Hematopoietic multipotent progenitor cell treated with erythropoietin and hydrocortisone succinate and interleukin-3 and kit ligand, for 4 days (in vitro differentiated cells): ENCODE measurements at places on chromosomes 16 and 17.

DNA sequence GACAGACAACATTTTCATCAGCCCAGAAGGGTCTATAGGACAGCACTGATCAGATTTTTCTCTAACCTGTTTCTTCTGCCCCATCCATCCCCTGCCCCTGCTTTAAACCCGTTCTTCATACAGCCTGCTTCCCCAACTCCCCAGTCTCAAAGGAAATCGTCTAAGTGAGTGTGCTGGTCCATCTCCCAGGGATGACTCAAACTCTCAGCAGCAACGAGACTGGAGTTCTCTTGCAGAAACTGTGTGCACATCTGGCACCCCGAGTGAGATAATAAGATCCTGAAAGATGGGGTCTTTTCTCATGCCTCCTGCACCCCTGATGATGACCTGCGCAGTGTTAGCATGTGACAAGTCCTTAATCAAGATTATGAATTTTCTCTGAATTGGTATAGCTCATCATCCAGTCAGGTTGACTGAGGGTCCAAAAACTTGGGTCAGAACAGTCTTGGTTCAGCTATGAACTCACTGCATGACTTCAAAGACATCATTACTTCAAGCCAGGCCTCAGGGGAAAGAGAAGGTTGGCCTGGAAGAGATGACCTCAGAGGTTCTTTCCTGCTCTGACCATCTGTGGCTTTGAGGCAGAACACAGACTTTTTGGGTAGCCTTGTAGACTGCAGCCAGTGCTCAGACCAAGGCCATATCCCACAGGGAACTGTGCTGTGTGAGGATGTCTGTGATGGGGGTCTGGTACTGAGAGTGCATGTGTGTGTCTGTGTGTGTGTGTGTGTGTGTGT is 117.9 kb downstream of the SPACA3 start:
- no peak for DNase-seq

DNA sequence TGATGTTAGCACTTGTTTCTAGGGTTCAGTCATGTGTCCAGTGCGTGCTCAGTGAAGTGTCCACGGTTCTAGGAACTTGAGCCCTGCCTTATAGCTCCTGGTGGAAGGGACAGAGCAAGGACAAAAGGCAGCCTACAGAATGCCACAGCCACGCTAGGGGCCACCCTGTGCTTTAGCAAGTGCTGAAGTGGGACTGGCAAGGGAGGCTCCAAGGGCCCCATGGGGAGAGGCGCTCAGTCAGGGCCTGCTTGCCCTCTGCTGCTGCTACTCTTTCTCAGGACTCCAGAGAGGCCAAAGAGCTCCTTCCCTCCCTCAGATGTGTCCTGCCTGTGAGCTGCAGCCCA is 6.8 kb downstream of the NT5C start:
- DNase-seq: peak; percentile 62

GRCh38 chr16:87961623-87962022 is 10.4 kb downstream of the BANP start:
- no peak for DNase-seq

DNA sequence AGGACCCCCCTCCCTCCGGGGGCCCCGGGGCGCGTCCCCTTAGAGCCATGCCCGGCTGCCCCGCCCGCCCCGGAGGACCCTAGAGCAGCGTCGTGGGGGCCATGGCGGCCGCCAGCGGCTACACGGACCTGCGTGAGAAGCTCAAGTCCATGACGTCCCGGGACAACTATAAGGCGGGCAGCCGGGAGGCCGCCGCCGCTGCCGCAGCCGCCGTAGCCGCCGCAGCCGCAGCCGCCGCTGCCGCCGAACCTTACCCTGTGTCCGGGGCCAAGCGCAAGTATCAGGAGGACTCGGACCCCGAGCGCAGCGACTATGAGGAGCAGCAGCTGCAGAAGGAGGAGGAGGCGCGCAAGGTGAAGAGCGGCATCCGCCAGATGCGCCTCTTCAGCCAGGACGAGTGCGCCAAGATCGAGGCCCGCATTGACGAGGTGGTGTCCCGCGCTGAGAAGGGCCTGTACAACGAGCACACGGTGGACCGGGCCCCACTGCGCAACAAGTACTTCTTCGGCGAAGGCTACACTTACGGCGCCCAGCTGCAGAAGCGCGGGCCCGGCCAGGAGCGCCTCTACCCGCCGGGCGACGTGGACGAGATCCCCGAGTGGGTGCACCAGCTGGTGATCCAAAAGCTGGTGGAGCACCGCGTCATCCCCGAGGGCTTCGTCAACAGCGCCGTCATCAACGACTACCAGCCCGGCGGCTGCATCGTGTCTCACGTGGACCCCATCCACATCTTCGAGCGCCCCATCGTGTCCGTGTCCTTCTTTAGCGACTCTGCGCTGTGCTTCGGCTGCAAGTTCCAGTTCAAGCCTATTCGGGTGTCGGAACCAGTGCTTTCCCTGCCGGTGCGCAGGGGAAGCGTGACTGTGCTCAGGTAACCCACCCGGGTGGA is 759 bp downstream of the ALKBH5 start:
- DNase-seq: peak; percentile 70

- DNase-seq: no peak
Observed at GRCh38 chr17:29078183-29079045, 35.5 kb downstream of the PIPOX start.

DNA sequence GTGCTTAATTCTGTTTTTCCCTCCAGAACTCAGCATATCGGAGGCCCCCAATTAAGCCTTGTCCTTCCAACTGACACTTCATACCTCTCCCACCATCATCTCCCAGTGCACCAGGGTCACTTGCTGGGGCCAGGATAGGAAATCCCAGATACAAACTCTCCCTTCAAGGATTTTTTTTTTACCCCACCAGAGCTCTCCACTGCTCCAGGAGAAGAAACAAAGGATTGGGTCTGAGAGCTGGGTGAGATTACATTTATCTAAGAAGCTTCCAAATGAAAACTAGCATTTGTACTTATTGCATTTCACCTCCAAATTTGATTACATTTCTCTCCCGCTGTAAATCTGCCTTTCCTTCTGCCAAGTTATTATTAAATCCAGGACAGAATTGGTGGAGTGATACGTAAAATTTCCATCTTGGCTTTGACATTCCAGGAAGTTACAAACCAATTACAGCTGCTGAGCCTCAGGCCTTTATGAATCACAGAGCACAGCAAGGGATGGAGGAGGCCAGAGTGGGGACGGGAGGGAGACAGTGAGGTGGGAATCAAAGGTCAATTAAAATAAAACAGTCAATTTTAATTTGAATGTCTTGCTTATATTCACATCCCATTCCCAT is 123.5 kb downstream of the USP31 start:
- no peak for DNase-seq

GRCh38 chr16:85577899-85578598 is 35.1 kb upstream of the GSE1 start:
- no peak for DNase-seq

GRCh38 chr16:12436201-12436657 is 367.5 kb downstream of the CPPED1 start:
- DNase-seq: no peak

GRCh38 chr17:64003526-64004121 is 5.5 kb downstream of the PRR29 start:
- no peak for DNase-seq

GRCh38 chr16:2194166-2194834 is 2.1 kb downstream of the CASKIN1 start:
- peak; percentile 63 for DNase-seq

DNA sequence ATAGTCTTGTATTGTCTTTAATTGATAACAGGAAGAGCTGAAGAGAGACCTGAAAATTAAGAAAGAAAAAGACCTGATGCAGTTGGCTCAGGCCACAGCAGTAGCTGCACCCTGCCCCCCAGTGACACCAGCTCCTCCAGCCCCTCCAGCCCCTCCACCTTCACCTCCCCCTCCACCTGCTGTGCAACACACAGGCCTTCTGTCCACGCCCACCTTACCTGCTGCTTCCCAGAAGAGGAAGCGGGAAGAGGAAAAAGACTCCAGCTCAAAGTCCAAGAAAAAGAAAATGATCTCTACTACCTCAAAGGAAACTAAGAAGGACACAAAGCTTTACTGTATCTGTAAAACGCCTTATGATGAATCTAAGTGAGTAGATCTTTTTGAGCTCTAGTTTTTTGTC is 36.8 kb downstream of the C17orf58 start:
- no peak for DNase-seq

DNA sequence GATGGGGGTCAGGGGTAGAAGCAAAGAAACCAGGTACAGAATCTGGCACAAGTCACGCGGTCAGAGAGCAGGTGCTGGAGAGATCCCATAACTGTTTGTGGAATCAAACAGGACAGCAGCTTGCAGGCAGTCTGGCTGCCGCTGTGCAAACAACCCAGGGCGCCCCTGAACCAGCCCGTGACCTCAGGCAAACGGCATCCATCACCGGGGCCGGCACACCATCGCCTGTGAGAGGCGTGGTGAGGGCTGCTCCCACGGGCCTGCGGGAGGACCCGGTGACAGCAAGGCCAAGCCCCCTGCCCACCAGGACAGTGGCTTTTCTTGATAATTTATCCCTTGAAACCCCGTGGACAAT is 47.9 kb downstream of the CBFA2T3 start:
- DNase-seq: no peak

GRCh38 chr17:28350271-28350670 is 7.1 kb downstream of the POLDIP2 start:
- DNase-seq: no peak

DNA sequence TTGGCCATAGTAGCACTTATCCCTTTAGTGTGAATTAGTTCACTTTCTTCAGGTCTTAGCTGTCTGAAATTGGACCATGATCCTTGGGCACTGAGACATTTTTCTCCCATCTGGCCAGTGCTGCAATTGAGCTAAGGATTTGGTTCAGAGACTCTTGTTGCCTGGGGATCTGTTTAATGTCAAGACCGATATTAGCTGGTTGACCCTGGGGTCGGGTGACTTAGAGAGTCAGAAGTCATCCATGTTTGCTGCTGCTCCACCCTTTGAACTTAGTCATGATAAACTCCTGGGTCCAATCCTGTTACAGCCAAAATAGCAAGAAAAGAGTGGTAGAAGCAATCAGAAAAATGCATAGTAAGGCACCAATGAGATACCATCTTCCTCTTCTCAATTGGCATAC is 45.8 kb upstream of the TOX3 start:
- DNase-seq: no peak

DNA sequence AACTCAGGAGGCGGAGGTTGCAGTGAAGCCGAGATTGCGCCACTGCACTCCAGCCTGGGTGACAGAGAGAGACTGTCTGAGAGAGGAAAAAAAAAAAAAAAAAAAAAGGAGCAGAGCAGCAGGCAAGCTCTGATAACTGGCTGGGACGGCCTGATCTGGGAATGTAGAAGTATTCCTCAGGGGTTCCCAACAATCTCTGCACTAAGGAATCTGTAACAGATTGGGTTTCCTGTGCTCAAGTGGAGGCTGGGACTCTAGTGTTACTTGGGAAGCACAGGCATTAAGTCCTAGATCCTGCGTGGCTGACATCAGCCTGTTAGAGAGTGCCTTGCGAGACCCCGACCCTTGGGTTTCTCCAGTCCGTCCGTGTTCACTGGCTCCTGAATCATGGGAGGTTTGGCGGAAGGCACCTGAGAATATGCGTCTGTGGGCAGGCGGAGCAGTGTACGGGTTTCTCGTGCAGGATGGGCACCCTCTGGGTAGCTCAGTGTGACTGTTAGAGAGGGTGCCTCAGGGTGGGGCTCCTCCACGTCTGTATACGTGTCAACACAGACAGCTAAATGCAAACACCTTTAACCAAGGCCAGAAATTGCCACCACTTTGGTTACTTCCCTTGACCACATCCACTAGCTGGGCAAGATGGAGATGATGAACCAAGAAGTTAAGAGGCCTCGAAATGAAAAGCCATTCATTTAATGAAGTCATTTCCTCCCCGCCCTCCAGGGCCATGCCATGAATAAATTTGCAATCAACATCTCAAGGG is 174.9 kb upstream of the RPL38 start:
- DNase-seq: no peak

GRCh38 chr17:6101706-6102105 is 31.5 kb downstream of the WSCD1 start:
- no peak for DNase-seq

- no peak for DNase-seq
Observed at GRCh38 chr17:35227546-35227945, 15.3 kb upstream of the SLFN5 start.

GRCh38 chr17:73634629-73635028 is 9.6 kb downstream of the SDK2 start:
- DNase-seq: no peak

DNA sequence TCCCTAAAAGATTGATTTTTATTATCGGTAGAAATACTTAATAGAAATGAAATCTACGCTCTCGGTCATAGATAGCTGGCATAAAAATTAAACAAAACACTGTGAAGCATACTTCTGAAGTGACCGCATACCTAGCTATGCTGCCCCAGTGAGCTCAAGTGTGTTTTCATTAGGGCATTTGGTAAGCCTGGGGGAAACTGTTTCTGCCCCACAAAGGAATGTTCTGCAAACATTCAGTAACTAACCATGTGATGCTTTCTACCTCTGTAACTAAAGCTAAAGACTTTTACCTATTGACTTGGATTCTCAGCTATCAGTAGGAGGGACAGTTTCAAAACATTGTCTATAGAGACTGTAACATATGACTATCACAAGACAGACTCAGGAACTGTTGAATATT is 93.5 kb upstream of the HSBP1 start:
- DNase-seq: no peak

- DNase-seq: peak; percentile 34
Observed at GRCh38 chr17:59572301-59572924, 7.0 kb downstream of the DHX40 start.

- DNase-seq: peak; percentile 82
Observed at GRCh38 chr17:4533523-4534504, 21.4 kb downstream of the MYBBP1A start.

- no peak for DNase-seq
Observed at GRCh38 chr16:2088759-2089358, 41.1 kb downstream of the TSC2 start.

DNA sequence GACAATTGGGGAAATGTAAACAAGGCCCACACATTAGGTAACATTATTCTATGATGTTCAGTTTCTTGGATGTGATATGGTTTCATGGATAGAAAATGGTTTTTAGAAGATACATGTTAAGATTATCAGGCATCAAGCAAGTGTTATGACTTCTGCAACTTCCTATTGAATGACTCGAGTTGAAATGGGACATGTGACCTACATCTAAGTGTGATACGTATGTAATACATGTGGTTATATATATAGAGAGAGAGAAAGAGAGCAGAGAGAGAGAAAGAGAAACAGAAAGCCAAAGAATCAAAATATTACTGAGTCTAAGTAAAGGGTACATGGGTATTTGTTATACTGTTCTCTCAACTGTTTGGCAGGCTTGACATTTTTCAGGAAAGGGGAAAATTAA is 1.7 kb downstream of the TMEM170A start:
- peak; percentile 49 for DNase-seq

GRCh38 chr17:66952031-66952524 is 12.4 kb upstream of the CACNG4 start:
- DNase-seq: no peak

GRCh38 chr16:26756633-26757032 is 310.1 kb upstream of the C16orf82 start:
- no peak for DNase-seq

DNA sequence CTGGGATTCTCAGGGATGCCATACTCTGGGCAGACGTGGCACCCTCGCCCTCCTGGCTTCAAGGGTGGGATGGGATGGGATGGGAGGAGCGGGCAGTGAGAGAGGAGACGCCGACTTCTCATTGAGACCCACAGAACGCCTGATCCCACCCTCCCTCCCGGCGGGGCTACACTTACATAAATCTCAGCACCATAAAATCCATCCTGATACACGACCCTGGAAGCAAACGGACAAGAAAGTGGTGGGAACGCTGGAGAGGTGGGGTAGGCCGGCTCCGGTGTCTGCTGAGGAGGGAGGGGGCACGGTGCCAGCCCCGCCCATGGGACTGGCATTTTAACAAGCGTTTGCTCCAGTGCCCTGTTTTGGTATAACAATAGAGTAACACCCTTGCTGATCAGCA is 21.9 kb downstream of the ENGASE start:
- no peak for DNase-seq
